ENCODE measurements at places on chromosomes 5 and 9.

GRCh38 chr5:75639535-75640311, 28.5 kb downstream of the ANKDD1B start:
- DNase-seq: no peak

GRCh38 chr5:16809395-16810207, 126.5 kb downstream of the MYO10 start:
- DNase-seq: peak; percentile 69

DNA sequence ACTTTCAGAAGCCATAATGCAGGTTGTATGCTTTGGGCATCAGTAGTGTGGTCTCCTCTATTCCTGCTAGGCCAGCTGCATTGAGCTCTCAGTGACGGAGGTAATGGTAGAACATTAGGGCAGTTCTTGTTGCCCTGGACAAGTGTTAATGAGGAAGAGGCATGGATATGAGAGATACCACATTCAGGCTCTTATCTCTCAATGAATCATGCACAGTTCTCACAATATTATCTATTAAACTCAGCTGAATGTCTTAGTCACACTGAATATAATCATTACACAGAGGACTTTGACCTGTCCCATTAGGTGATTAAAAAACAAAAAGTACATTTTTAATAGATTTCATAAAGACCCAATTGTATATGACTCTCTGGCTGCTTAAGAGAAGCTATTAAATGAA, 76.6 kb upstream of the SSBP2 start:
- peak; percentile 37 for DNase-seq

- no peak for DNase-seq
These were observed 899.5 kb downstream of the TLE1 start for GRCh38 chr9:80789831-80790230.

DNA sequence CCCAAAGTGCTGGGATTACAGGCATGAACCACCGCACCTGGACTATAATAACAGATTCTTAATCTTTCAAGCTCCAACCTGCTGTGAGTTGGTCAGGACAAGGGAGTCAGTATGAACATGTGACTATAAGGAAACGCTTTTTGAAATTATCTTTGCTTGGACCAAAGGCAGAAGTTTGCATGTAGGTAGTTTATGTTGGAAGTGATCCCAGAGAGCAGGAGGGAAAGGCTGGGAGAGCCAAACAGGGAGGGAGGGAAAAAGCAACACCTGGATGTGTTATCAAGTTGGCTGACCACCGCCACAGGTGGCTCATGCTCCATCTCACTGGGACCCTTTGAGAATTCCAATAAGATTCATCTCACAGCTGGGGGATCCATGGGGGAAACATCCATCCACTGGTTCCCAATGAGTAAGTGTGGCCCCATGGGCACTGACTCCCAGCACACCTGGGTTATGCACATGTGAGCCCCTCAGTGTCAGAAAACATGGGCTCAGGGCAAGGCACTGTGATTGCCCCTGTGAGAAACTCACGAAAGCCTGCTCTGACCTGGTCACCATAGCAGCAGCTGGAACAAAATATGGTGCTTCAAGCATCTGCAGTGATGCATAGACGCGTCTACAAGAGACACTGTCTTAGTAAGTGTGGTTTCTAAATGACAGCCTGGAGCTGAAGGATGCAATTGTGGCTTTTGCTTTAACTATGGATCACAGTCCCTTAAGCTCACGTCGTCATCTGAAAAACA, 62.1 kb downstream of the ARSB start:
- no peak for DNase-seq

DNA sequence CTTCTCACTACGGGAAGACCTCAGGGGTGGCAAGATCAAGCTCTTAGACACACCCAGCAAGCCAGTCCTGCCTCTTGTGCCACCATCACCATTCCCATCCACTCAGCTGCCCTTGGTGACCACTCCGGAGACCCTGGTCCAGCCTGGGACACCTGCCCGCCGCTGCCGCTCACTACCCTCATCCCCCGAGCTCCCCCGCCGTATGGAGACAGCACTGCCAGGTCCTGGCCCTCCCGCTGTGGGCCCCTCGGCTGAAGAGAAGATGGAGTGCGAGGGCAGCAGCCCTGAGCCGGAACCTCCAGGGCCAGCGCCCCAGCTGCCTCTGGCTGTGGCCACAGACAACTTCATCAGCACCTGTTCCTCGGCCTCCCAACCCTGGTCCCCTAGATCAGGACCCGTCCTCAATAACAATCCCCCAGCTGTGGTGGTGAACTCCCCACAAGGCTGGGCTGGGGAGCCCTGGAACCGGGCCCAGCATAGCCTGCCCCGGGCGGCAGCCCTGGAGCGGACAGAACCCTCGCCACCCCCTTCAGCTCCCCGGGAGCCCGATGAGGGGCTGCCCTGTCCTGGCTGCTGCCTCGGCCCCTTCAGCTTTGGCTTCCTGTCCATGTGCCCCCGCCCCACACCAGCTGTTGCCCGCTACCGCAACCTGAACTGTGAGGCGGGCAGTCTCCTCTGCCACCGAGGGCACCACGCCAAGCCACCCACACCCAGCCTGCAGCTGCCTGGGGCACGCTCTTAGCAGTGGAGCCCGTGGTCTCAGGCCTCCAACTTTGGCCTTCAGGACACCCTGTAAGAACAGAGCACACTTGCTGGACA, 4.1 kb downstream of the TESK1 start:
- DNase-seq: no peak

GRCh38 chr5:5648694-5649093, 226.2 kb downstream of the ICE1 start:
- no peak for DNase-seq

- DNase-seq: no peak
These were observed 461.3 kb downstream of the EBF1 start for GRCh38 chr5:158638396-158638795.

DNA sequence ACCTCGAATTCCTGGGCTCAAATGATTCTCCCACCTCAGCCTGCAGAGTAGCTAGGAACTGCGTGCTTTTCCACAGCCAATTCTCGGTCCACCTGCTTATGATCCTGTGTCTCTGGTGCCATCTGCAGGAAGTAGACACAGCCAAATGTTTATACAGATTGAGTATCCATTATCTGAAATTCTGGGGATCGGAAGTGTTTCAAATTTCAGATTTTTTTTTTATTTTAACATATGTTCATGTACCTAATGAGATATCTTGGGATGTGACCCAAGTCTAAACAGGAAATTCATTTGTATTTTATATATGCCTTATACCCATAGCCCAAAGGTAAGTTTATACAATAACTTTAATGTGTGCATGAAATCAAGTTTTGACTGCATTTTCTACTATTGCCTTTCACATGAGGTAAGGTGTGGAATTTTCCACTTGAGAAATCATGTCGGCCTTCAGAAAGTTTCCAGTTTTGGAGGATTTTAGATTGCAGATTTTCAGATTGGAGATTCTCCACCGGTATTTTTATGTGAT, 89.5 kb downstream of the ESM1 start:
- DNase-seq: peak; percentile 60

DNA sequence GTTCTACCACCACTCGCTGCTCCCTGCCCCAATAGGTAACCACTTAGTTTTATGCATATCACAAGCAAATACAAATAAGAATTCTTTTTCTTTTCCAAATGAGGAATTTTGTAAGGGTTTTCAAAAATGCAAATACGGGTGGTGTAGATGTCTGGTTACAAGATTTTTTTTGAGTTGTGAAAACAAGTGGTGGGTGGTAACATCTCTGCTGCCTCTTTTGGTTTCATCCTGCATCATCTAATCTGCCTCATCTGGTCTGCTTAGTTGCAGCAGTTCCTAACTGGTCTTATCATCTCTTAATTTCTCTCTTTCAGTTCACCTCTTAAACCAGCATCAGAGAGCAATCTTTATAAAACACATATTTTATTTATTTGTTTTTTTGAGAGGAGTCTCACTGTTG, 5.3 kb downstream of the NFX1 start:
- DNase-seq: no peak

DNA sequence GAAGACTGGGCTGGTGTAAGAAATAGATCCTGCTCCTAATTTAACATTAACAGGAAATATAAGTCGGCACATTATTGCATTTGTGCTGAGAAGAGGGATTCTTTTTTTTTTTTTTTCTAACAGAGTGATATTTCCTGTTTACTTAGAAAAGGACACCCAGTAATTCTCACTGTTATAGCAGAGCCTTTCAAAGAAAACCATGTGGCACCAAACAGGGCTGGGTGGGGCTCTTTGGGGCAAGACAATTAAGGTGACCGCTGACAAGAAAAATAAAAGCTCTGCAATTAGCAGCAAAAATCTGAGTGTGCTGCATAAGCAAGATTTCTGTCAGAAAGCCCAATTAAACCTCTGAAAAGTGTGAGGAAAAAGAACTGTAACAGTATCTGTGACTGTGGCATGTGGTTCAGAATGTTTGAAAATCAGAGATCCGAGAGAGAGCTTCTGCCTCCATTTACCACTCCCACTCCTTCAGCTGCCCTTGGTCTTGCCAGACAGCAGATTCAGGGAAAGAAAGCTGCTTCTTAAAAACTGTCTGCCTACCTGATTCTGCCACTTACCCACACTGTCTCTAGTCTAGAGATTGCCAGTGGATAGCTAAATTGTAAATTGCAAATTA, 77.1 kb upstream of the IQGAP2 start:
- no peak for DNase-seq

GRCh38 chr9:124218987-124219461, 38.7 kb upstream of the NEK6 start:
- DNase-seq: no peak

- no peak for DNase-seq
These were observed 629 bp upstream of the CD74 start for GRCh38 chr5:150413176-150413901.

Measured in mucosa of gallbladder (tissue), 1 donor.